ENCODE measurements at places on chromosomes 11 and 22.

DNA sequence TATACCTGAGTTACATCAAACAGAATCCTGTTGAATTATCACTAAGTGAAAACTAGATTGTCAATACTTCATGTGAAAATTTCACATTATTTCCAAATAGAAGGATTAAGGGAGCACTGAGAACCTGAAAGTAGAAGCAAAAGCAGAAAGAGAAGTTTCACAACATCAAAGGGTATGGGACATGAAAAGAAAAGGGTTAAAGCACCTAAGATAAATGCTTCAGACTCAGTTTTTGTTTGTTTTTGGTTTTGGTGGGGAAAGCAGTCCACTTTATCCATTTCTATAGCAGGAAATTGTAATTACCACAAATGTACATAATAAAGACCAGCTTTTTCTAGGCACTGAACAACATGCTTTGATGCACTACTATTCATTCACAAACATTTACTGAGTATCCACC is 1069.7 kb upstream of the CCDC90B start:
- no peak for DNase-seq

GRCh38 chr11:82899957-82900276 is 313 bp downstream of the PRCP start:
- DNase-seq: no peak

DNA sequence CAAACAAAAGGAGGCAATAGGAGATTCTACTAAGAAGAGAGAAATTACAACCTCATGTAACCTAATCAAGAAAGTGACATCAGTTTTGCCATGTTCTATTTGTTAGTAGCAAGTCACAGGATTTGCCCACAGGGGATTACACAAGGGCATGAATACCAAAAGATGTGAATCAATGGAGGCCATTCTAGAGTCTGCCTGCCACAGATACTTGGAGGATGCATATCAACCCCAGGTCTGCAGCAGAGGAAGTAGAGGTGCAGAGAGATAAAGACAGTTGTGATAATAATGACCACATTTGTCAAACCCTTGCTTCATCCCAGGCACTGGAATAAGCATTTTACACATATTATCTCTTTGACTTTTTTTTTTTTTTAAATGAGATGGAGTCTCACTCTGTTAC is 2.4 kb upstream of the ASCC2 start:
- DNase-seq: no peak

DNA sequence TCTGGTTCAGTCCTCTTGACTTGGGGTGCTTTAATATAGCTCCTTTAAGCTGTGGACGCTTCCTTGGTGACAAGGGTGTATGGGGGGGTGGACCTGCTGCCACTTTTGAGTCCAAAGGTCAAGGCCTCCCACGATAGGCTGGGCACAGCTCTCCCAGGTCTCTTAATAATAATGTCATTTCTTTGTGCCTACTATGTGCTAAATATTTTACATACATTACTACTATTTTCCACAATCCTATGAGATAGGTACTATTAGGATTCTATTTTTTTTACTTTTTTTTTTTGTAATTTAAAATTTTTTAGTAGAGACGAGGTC is 304 bp upstream of the UCP3 start:
- DNase-seq: no peak

DNA sequence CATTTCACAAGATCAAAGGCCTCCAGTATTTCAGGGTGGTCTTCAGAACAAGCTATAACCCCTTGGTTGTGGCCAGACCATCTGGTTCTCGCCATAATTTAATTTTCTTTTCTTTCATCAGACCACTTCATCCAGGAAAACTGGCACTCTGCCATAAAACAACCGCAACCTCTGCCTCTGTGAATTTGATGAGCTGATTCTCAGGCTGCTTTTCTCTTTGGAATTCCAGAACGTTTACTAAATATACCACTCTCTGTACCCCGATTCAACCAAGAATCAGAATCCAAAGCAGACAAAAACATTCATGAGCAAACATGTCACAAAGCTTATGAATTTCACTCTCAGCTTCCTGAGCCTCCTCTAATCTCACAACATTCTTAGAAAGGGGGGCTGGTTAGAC is 331.8 kb upstream of the SYN3 start:
- DNase-seq: peak; percentile 83

GRCh38 chr11:66814678-66815077 is 28.6 kb upstream of the RCE1 start:
- no peak for DNase-seq

GRCh38 chr22:22720201-22720723 is 75.8 kb downstream of the GGTLC2 start:
- DNase-seq: peak; percentile 40

GRCh38 chr11:102472127-102472526 is 19.6 kb upstream of the TMEM123 start:
- DNase-seq: no peak

GRCh38 chr11:129323896-129324502 is 51.6 kb upstream of the BARX2 start:
- peak; percentile 26 for DNase-seq

GRCh38 chr11:102488208-102488607 is 35.6 kb upstream of the TMEM123 start:
- no peak for DNase-seq

GRCh38 chr22:46829117-46829891 is 66.9 kb downstream of the TBC1D22A start:
- DNase-seq: peak; percentile 95

DNA sequence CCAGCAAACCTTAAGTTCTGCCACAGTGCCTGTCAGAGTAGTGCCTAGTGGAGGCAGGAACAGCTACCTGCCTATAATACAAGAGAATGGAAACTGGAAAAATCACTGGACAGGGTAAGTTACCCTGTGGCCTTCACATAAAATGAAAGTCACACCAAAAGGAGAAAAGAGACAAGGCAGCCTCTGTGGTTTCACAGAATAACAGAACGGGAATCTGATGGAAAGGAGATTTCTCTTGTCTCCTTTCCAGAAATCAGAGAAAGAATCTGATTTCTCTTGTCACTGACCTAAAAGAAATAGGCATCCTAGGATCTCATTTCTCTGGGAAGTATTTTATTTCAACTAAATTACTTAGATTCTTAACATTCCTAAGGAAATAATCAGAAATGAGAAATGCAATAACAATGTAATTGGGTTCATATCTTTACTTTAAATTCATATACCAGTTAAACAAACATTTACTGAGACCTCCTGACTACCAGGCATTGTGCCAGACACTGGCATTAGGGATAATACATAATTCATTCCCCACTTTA is 41.6 kb downstream of the PRCP start:
- peak; percentile 83 for DNase-seq

GRCh38 chr22:31248138-31248745 is 36.1 kb downstream of the LIMK2 start:
- DNase-seq: peak; percentile 93

DNA sequence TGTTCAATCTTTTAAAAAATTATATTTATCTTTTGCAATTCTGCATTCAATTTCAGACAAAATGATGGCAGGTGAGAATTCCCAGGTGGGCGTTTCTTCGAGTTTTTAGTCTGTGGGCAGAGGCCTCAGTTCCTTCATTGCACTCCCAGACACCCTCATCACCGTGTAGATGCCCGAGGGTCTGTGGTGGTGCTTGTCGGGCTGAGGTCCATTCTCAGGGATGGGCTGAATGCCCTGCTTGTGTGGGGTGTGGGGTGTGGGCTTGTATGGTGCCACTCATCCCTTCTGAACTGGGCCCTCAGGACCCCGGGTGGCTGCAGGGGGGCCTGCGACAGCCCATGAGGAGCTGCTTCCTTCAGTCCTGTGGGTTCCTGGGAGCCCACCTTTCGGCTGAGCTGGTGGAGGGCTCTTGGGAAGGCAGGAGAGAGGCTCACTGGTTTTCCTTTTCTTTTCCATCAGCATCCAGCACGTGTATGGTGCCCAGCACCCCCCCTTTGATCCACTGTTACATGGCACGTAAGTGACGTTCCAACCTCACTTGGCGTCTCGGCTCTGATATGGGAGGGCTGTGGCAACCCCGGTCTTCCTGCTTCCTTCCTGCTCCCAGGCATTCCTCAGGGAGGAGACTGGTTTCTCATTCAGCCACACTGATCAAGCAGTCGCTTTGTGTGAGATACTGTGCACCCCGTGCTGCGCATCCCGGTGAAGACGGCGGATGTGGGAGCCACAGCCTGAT is 29.8 kb downstream of the TBC1D22A start:
- no peak for DNase-seq

DNA sequence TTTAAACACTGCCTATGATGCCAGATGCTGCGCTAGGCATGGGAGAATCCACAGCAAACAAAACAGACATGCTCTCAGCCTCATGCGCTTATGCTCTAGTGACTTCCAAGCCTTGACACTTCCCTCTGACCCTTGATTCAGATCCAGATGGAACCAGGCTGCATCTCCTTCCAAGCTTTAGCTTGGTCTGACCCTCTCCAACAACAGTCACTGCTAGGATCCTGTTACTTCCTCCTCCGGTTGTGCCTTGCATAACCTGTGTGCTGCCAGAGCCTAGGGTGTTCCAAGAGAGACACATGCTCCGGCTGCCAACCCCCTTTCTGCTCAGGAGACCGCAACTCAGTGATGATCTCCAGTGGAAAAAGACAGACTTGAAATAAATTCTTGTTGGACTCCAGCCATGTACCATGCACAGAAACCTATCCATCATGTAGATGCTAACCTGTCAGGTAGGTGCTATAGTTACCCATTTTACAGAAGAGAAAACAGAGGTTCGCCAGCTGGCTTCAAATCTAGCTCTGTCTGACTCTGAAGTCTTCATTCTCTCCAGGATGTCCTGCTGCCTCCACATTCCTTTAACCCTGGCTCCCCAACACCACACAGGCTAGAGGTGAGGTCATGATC is 136.3 kb upstream of the TEAD1 start:
- DNase-seq: no peak

- peak; percentile 31 for DNase-seq
Measured at GRCh38 chr11:61747192-61747966, 5.1 kb upstream of the MYRF start.

GRCh38 chr22:36360871-36361383 is 26.8 kb downstream of the MYH9 start:
- DNase-seq: peak; percentile 51

- DNase-seq: no peak
Measured at GRCh38 chr11:122851366-122851966, 13.2 kb downstream of the CRTAM start.

GRCh38 chr11:90594658-90595057 is 371.8 kb upstream of the CHORDC1 start:
- DNase-seq: no peak

- DNase-seq: peak; percentile 69
Measured at GRCh38 chr11:32333320-32333991, 101.9 kb downstream of the WT1 start.

All from fibroblast of skin of right biceps (primary cell).